Substantia nigra (tissue), 51 donors: ENCODE measurements at places on chromosomes 5 and 9.

- no peak for DNase-seq
Observed at GRCh38 chr5:80276186-80276585, 20.3 kb upstream of the SERINC5 start.

DNA sequence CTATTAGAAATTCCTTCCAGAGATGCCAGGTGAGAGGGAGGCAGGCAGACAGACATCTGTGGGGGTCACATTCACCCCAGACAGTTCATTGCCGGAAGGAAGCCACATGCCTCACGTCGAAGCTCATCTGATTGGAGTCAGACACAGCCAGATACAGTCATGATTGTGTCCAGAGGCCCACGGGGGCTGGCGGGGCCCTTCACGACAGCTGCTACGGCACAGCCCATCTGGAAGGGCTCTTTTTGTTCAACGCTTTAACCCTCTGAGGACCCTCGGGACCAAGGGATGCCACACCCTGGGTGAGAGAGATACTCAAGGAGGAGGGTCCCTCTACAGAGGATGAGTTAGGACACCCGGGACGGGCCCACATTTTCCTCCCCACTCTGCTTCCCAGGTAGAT lies 31.9 kb upstream of the GABRP start:
- DNase-seq: no peak

GRCh38 chr5:136399527-136399926 lies 34.2 kb upstream of the TRPC7 start:
- DNase-seq: no peak

- no peak for DNase-seq
Observed at GRCh38 chr9:137078701-137079400, 1.5 kb downstream of the UAP1L1 start.

DNA sequence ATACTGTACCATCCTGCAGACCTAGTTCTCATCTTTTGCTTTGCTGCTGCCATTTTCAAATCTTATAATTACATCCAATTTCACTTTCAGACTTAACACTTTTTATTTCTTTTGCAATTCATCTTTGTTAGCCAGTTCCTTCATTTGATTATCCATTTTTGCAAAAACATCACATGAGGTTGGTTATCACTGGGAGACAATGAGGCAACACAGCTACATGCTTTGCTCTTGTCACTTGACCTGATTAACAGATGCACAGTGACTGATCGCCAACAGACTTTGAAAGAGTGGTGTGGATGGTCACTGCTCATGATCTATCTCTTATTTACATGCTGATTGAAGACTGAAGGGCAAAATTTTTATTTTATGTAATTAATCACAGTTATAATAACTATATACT lies 17.0 kb upstream of the RNF20 start:
- DNase-seq: no peak

DNA sequence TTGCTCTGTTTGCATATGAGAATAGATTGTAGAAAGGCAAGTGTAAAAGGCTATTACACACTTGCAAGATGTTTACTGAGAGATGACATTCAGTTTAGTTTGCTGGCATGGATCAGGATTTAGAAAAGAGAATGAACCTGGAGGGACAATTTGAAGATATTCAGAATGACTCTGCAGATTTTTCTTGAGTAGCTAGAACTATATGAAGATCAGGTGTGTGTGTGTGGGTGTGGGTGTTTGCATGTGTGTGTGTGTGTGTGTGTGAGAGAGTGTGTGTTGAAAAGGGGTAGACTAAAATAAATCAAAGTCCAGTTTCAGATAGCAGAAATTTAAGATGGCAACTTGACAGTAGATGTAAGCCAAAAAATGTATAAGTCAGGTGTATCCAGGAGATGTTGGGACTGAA lies 74.0 kb upstream of the ANXA1 start:
- no peak for DNase-seq

GRCh38 chr9:128339761-128340690 lies at the start of gene SLC27A4:
TSS of gene SLC27A4 (plus strand) at chr9:128340527. CDS start at chr9:128343133, 2,606 bp downstream.
- no peak for DNase-seq

- DNase-seq: no peak
Observed at GRCh38 chr5:146394486-146394885, 52.6 kb upstream of the TCERG1 start.

DNA sequence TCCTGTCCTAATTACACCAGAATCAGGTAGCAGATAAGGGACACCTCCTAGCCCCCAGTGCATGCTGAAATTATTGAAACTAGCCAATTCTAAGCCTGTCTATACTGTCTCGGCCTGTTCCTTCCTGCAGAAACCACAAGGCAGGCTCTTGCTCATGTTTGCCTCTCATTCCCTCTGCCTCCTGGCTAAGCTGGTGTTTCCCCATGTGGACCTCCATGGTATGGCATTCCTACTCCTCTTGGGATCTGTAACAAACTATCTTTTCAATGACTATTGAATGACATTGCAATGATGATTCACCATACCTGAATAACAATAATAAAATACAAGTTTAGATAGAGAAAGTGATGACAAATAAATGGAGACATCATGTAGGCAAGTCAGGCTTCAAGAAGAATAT lies 35.6 kb upstream of the ADAMTS16 start:
- no peak for DNase-seq

DNA sequence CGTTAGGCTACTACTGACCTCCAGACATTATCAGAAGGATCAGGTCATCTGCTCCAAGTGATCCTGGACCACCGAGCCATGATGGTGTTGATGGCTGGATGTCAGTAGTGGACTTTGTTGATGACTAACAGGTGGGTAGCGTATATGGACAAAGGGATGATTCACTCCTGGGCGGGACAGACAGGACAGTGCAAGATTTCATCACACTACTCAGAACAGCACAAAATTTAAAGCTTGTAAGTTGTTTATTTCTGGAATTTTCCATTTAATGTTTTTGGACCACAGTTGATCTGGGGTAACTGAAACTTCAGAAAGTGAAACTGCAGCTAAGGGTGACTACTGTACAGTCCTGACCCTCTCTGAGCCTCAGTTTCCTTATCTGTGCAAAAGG lies 12.7 kb downstream of the PDGFRB start:
- no peak for DNase-seq

DNA sequence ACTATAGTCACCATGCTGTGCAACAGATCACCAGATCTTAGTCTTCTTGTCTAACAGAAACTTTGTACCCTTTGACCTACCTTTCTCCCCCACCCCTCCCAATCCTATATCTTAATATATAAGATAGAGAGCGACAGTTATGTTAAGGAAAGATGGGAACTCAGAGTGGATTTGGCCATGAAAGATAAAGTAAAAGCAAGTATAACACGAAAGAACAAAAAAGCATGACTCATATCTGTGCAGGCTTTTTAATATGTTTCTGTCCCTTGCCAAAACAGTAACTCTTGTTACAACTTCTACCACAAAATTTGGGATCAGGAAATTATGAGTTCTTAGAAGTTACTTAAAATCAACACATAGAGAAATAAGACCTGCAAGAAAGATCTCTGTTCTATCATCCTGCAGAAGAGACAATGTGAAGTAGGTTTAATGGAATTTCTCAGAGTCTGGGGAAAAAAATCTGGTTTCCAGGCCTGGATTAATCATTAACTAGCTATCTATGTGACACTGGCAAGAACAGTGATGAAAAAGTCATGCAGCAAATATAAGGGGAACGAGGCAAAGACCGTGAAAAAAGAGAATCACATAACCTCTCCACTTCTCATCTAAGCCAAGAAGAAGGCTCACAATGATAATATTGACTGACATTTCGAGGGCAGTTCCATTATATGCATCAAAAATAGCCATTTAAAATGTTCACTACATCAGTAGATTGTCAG lies 18.6 kb downstream of the BAAT start:
- no peak for DNase-seq

- no peak for DNase-seq
Observed at GRCh38 chr9:133876144-133876543, 116.0 kb downstream of the VAV2 start.

DNA sequence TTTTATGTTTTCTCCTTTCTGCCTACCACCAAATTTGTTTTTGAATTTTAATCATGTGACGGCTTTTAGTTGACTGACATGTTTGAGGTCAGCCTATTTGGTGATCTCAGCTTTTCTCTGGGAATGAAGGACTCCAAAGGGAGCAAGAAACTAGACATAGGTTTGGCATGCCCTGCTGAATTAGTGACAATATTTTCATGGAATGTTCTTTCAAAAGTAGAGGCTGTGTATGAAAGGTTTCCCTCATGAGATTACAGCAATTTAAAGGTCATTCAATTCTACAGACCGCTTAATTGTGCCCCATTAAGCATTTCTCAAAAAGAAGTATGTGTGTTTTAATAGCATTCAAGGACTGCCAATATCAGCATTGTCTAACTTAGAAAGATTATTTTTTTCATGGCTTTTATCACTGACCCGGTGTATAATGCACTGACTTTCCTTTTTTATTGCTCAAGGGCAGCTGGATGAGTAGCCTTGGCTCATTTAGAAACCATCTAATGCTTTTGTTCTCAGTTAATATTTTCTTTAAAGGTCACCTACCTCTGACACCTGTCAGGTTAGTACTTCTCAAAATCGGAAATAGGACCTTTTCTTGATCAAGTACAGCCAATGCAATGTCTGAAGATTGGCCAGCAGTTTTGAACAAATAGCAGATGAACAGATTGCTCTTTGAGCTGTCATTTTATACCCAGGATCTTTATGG lies 8.1 kb upstream of the MLLT3 start:
- DNase-seq: no peak

GRCh38 chr9:128104171-128104618 lies 23.3 kb downstream of the PTGES2 start:
- no peak for DNase-seq

DNA sequence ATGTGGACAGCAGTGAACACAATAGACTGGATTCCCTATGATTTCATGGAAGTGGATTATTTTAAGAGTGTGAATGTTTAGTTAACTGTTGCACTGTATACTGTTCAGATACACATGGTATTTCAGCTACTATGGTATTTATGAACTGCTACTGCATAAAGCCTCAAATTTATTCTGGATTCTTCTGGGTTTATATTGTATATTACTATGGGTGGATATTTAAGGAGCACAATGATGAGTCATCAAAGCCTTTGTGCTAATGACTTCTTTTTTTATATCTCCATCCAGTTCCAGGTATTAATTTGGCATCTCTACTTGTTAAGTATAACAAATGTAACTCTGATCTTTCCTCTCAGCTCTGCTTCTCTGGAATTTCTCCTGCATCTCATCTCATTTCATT lies 6.8 kb downstream of the KDM4C start:
- DNase-seq: no peak

- DNase-seq: no peak
Observed at GRCh38 chr9:38435521-38435920, 11.3 kb upstream of the IGFBPL1 start.

DNA sequence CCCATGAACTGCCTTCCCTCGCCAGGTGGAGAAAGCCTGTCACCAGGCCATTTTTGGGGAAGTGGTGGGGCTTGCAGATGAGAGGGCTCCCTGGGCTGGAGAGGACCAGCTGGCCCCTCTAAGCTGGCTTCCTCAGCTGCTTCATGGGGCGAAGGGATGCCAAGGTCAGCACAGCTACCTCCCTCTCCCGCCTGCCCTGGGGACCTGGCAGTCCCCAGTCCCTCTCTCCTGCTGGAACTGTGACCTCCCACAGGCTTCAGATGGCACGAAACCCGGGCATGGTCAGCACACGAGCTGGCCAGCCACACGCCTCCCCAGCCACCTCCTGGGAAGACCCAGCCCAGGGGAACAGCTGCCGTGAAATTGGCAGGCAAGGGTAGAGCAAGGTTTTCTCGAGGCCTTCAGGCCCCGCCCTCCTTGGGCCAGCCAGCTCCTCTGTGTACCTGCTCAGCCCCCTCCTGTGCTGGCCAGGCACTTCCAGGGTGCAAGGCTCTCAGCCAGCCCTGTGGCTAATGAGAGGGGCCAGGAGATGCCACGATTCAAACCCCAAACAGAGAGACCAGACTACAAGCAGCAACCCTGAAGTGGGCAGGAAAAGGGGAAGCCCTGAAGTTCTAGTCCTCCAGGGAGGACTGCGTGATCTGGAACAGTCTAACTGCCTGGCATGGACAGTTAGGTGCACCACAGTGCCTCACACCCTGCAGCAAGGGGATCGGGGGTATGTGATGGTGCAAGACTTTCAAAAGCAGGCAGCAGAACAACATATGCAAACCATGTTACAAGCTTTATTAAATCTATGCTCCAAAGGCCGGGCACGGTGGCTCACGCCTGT lies 12.9 kb downstream of the PLPP7 start:
- no peak for DNase-seq

DNA sequence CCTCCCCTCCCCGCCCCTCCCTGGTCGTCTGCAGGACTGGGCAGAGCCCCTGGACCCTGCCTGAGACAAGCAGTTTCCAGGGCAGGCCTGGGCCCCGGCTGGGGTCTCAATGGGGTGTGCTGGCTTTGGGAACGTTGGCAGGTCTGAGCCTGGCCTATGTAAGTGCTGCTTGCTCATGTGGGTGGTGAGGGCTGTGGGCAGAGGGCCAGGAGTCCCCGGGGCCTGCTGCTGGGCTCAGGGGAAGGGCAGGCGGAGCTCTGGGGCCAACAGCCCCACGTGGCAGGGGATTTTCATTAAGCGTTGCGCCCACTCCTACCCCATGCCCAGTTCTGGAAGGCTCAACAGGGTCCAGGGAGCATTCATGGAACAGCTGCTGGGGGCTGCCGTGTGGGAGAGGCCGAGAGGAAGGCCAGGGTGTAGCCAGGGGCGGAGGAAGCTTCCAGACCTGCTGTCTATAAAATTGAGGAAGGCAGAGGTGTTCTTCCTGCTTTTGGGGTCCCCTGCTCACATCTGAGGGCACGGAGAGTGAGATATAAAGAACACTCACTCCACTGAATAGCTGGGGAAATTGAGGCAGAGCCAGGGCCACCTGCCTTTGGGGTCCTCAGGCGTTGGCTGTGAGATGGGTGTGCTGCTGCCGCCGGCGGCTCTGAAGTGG lies 32.5 kb downstream of the RXRA start:
- no peak for DNase-seq

- no peak for DNase-seq
Observed at GRCh38 chr9:20528253-20528652, 94.0 kb downstream of the MLLT3 start.

DNA sequence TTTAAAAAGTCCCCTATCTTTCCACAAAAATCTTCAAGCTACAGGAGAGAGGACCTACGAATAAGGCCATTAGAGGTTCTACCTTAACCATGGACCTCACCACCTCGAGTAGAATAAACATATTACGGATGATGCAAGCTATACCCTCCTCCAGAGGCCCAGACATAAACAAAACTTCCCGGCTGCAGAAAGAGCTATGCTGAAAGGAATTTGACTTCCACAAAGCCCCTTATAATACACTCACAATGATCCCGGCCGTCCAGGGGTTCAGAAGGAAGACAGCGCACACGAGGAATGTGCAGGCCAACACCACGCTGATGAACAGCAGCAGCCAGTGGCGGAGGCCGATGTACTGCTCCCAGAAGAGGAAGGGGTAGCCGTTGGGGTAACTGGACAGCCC lies 59.0 kb downstream of the PTCH1 start:
- DNase-seq: no peak
